Activated CD8-positive, alpha-beta memory T cell treated with anti-CD3 and anti-CD28 coated beads, Interleukin-2, amount 10 ng/mL, durations not matched to agents 7 days and 5 days (primary cell): ENCODE measurements at places on chromosomes 13 and 19. TPM values are rescaled to one million over a fixed set of nuclear protein-coding genes. Genes with fewer than 3 reads are reported as not detected.

Gene TNFSF9
- total RNA-seq, result 4.7 TPM

Gene B3GNT3
- not detected for total RNA-seq

Gene SIGLECL1
- total RNA-seq, result not detected

Gene C19orf85
- not detected for total RNA-seq

Gene PODNL1
- 0.29 TPM for total RNA-seq

Gene LIG4
- 8.9 TPM for total RNA-seq

Gene HRC
- total RNA-seq, result not detected

Gene SH2D3A
- total RNA-seq, result 13.8 TPM

Gene DHDH
- total RNA-seq, result 1.1 TPM

Gene PSG1
- total RNA-seq, result not detected

Gene MRPL54
- total RNA-seq, result 89.8 TPM

Gene FCER2
- 0.23 TPM for total RNA-seq

Gene KIR3DL2
- total RNA-seq, result 0.54 TPM

Gene C19orf67
- total RNA-seq, result not detected

Gene POU2F2
- total RNA-seq, result 40.4 TPM

Gene FBXL12
- 27.3 TPM for total RNA-seq

Gene CDX2
- total RNA-seq, result not detected

Gene AP1M2
- not detected for total RNA-seq

Gene ATXN8OS
- total RNA-seq, result not detected

Gene BRME1
- 4.4 TPM for total RNA-seq
